ENCODE measurements at places on chromosomes 16 and 17.
A peak's percentile ranks its signal among the peaks of the same experiment; 100 is the strongest.

DNA sequence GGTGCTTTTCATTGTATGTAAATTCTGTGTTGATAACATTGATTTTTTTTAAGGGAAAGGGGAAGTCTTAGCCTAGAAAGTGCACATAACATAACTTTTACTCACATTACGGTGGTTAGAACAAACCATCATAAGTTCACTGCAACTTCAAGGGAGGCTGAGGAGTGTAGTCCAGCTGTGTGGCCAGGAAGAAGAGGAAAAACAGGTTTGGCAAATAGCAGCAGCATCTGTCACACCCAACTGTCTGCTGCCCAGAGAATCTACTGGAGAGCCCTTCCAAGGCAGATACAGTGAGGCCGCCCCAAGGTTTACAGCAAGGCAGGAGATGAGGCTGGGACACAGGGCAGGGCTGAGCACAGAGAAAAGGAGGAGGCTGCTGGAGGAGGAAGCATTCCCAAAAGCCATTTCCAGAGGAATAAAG, 60.6 kb downstream of the AIPL1 start:
- DNase-seq = no peak

DNA sequence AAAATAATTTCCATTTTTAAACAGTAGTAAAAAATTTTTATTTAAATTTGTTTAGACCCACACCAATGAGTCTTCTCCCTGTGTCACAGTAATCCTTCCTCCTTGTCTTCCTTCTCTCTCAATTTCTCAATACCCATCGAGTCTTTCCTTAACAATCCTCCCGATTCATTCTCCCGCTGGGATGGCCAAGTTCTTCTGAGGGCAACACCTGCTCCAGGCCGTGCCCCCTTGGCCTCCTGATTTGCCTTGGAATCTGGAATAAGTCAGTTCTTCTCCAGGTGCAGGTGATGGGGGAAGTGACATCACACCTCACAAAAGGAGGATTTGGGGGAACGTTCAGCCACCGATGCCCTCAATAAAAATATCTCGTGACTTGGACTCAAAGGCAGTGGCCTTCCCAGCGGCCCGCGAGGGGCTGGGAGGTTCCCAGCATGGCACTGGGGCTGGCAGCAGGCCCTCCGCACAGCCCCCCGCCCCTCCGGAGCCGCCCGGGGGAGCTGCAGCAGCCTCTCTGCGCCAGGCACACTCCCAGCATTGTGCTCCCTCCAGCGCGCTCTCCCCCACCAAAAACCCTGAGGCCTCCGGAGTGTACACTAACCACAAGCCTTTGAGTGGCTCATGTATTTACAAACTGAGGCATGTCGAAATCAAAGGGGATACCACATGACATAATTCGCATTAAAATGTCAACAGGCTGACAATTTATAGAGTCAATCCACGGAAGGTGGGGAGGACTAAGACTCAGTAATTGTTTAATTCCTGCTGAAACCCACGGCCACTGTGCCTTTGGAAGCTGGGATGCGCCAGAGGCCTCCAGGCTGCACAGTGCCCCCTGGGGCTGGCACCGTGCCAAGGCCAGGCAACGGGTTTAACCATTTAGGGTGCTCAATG, 120.5 kb downstream of the ZFHX3 start:
- peak; percentile 52 for DNase-seq

GRCh38 chr17:60857556-60858080, 180.0 kb downstream of the BCAS3 start:
- DNase-seq = no peak

DNA sequence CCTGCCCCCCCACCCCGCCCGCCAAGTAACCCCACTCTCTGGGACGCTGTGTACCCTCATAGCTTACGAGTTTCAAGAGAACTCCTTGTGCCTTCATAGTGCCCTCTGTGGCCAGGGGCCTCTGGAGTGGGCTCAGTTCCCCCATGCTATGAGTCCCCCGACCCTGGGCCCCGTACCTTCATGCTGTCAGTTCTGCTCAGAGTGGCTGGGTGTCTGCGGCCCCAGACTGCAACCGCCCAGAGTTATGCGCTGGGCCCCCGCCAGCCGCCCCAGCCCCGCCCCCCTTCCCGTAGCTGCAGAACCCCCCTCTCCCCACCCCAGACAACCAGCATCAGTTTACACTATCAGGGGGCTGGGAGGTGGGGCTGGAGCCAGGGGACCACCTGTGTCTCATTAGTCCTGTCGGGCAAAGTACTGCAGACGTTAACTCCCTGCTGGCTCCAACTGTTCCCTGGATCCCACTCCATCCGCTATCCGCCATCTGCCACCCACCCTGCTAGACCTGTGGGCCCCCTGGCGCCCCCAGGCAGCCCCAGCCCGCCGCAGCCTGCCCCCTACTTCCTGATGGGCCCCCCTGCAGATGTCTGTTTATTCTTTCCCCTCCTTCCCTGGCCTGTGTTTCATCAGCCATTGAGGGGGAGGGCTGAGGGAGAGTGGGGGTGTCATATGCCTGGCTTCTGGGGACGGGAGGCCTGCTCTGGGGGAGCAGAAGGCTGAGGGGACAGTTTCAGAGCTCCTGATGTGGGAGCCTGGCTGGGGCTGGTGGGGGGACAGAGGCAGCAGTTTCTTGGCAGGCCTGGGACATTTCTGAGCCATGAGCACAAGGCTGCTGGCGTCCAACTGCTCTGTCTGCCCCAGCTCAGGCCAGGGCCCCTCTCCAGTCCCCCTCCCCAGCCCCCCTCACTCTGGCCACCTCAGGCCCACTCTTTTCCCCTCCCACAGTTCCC, at the start of gene MFAP4:
Gene MFAP4 (minus strand): TSS at position 217 of the 947 bp plus-strand sequence. CDS start 35 bp downstream, at position 182.
- DNase-seq = no peak

DNA sequence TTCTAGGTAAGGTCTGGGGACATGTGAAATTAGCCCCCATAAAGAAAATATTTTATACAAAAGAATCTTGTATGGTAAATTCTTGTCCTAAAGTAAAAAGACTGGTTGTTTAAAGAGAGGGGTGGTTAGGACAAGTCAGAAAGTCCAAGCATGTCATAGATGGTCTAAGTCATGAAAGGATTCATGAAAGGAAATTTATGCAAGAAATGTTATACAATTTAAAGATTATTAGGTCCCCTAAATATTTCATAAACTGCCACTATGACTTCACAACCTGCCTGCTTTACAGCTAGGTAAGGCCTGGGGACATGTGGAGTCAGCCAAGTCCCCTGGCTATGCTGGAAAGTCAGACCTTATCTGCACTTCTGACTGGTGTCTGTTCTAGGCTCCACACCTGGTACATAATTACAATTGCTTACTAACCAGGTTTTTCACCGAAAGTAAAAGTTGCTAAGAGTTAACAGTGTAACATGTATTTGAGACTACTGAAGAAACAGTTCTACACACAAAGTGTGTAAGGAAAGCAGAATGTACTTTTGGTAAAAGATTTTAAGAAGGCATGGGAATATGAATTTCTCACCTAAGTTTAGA, 17.0 kb downstream of the N4BP1 start:
- DNase-seq = no peak

DNA sequence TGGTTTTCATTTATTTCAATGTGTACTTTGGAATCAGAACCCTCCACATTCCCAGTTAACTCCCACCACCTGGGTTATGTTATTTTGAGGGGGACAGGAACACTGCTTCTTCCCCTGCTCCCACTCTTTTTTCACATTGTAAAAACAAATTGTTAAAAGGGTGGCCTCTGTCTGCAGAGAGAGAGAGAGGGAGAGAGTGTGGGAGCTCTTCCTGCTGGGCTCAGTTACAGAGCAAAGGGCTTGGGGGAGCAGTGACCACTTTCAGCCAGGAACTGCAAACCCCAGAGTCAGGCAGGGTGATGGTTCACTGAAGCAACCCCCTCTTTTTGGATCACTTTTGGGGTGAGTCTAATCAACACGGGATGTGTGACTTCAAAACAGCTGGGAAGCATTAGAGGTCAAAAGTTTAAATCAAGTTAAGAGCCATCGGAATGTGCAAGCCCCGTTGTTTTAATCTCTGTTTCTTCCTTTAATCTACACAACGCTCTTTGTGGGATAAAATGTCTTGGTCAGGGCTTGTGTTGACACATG, 577.0 kb upstream of the CDH11 start:
- DNase-seq = no peak

DNA sequence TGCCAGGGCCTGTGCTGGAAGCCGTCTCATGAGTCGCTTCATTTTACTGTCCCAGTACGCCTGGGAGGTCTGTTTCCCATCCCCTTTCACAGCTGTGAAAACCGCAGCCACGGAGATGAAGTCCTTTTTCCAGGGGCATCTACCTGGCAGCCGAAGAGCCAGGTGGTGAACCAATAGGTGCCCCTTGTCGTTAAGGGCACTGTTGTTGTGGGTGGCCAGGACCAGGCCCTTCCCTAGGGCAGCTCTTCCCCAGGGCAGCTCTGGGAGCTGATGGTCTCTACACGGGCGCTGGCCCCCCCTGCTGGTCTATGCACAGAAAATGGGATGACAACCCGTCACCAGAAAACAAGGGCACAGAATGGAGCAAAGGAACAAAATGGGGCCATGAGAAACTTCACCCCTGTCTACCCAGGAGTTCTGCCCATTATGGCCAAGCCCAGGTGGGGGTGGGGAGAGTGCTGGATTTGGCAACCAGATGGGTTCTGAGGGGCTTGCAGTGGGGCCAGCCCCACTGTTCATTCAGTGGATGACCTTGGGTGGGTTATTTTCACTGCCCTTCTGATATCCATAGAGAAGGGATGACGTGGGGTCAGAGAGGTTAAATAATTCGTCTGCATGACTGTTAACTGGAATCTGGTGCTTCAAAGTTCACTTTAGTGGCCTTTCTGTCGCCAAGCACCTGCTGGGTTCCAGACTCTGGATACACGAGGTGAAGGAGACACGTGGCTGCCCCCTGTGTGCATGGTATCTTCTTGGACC, 11.5 kb downstream of the RMI2 start:
- peak; percentile 62 for DNase-seq

DNA sequence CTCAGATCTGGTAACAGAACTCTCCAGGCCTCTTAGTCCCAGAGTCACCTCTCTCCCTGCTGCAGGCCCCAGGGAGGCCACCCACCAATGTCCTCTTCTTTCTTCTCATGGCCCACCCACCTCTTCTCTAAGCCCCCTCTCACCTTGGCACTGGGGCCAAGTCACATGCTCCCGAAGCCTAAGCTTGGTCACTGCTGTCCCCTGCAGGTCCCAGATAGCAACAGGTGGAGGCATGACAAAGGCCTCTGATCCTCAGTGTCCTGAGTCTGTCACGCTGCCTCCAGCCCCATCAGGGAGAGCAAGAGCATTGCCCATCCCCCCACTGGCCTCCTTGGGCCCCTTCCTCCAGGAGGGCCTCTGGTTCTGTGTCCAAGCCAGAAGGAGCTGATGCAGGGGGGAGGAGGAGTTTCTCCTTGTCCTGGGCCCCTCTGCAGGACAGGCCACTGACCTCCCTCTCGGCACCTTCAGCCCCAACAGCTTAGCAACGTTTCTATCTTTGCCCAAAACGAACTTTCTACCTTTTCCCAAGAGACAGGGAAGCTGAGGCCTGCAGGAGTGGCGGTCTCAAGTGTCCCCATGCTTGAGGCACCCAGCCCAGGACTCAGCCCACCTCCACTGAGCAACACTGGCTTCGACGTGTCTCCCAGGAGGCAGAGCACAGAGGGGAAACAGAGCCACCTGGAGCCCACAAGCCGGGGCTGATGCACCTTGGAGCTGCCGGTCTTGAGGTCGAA, 8.6 kb downstream of the P2RX1 start:
- no peak for DNase-seq

- DNase-seq = no peak
Observed at GRCh38 chr16:70561623-70562022, 38.0 kb downstream of the SF3B3 start.

GRCh38 chr17:81250286-81251093, 11.4 kb downstream of the NDUFAF8 start:
- DNase-seq = no peak

DNA sequence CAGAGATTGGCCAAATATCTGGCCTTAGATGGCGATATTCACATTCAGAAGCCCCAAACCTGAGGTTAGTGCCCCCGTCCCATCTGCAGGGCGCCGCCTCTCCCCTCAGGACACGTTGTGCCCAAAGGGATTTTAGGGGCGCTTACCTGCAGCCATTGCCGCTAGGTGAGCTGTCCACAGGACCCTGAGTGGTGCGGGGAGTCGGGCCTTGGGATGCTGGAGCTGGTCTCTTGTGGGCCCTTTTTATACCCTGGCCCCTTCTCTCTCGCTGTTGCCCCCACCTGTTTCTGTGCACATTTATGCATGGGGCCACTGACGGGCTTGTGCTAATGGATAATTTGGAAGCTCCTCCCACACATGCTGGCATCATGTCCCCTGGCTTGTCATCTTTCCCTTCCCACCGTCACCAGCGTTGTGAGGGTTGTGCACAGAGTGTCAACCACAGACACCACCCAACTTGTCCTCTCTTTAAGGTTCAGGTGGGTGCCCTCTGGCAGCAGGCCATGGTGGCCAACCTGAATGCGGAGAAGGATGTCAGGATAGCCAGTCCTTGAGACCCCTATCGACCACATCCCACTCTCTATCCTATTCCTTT, at the start of gene CSHL1:
Gene CSHL1 (minus strand): TSS at position 218 of the 595 bp plus-strand sequence. CDS start 62 bp downstream, at position 156.
- DNase-seq = no peak
